ENCODE measurements at places on chromosomes 1 and 21. TPM values are rescaled to one million over a fixed set of nuclear protein-coding genes. Genes with fewer than 3 reads are reported as not detected.

FASLG gene
- 0.57 TPM for total RNA-seq

KRTAP19-3 gene
- not detected for total RNA-seq

CD53 gene
- 31.1 TPM for total RNA-seq

NTNG1 gene
- not detected for total RNA-seq

SYT6 gene
- total RNA-seq = not detected

OR2AK2 gene
- total RNA-seq = not detected

REN gene
- total RNA-seq = 0.99 TPM

FYB2 gene
- total RNA-seq = under 0.01 TPM

PLEKHG5 gene
- 37.8 TPM for total RNA-seq

VAV3 gene
- total RNA-seq = 126 TPM

GRCh38 chr1:220243947-220244346 is 28.3 kb downstream of the RAB3GAP2 start:
- H3K4me1 ChIP-seq = no peaks in the 10 kb centered on the region
- no peak overlapping the region for H3K4me3 ChIP-seq
- DNase-seq = no peak
- no peaks in the 10 kb centered on the region for H3K27me3 ChIP-seq
- no peak overlapping the region for H3K27ac ChIP-seq

DNA sequence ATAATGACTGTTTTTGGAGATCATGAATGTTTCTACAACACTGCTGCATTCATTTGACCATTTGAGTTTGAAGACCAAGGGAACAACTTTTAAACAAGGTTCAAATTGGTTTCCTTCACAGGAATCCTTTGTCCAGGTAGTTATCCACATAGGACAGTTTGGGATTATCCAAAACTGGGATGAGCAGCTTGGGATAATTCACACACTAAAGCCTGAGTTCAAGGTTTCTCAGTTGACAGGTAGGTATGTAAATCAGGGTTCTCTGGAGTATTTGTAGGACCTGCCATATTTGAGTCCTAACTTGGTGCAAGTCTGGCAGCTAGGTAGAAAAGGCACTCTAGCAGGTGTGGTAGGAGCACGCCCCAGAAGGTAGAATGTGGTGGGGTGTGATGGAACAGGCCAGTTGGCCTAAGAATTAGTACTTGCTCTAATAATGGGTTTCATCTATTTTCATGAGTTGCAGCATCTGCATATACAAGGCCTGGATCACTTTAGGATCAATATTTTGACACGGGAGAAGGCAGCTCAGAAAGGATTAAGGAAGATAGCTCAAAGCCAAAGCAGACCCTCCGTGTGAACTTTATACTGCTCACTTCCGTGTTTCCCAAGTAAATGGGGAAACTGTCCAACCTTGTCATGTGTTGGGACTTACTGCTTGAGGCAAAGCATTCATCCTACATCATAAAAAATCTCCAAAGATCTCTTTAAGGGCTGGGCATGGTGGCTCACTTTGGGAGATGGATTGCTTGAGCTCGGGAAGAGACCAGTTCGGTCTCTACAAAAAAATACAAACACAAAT is 14.1 kb upstream of the RAB42 start:
- no peak overlapping the region for H3K4me3 ChIP-seq
- DNase-seq = no peak
- no peak overlapping the region for H3K27ac ChIP-seq
- no peaks in the 10 kb centered on the region for H3K36me3 ChIP-seq
- H3K27me3 ChIP-seq = no peaks in the 10 kb centered on the region

- peaks cover 33% of the 10 kb centered on the region for H3K4me1 ChIP-seq
- H3K36me3 ChIP-seq = no peaks in the 10 kb centered on the region
- no peak overlapping the region for H3K27ac ChIP-seq
- no peak for DNase-seq
- no peaks in the 10 kb centered on the region for H3K27me3 ChIP-seq
Observed at GRCh38 chr1:25020851-25021590, 90.9 kb upstream of the RUNX3 start.

- H3K4me3 ChIP-seq = no peak overlapping the region
- H3K4me1 ChIP-seq = peaks cover 21% of the 10 kb centered on the region
- H3K36me3 ChIP-seq = no peaks in the 10 kb centered on the region
- no peaks in the 10 kb centered on the region for H3K27me3 ChIP-seq
- no peak for DNase-seq
Observed at GRCh38 chr1:8941906-8942305, 3.8 kb upstream of the CA6 start.

DNA sequence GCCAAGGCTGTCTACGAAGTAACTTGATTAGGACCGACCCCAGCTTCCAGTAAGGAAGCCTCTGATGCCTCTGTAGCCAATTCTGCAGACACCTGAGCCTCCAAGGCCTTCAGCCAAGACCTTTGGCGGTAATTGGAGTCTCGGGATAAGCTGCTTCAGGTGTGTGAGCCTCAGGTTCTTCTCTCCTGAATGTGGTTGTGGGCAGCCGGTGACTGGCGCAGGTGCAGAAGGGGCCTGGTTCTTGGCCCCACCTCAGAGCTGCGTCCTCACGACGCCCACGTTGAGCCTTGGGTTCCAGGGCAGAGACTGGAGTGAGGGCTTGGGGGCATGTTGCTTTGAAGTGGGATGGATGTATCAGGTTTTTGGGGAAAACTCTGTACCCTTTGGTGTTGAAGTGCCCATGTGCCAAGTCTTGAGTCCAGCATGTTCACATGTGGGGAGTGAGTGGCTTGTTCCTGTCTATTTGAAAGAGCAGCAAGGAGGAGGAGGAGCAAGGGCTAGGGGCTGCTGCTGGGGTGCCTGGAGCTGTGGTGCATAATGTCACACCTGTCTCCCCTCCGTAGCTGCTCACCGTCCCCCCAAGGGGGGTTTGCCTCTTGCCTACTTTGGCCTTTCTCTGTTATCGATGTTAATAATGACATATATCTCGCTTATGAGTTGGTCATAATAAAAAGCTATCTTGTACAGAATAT is 1.4 kb downstream of the PSEN2 start:
- peak overlapping the region; percentile 75 for H3K4me3 ChIP-seq
- peak overlapping the region; percentile 40 for H3K27ac ChIP-seq
- peaks cover 15% of the 10 kb centered on the region for H3K4me1 ChIP-seq
- DNase-seq = no peak

GRCh38 chr1:154223621-154224020 is 2.9 kb downstream of the UBAP2L start:
- no peak overlapping the region for H3K27ac ChIP-seq
- H3K36me3 ChIP-seq = peaks cover 5% of the 10 kb centered on the region
- no peaks in the 10 kb centered on the region for H3K27me3 ChIP-seq
- H3K4me3 ChIP-seq = no peak overlapping the region
- peaks cover 26% of the 10 kb centered on the region for H3K4me1 ChIP-seq

DNA sequence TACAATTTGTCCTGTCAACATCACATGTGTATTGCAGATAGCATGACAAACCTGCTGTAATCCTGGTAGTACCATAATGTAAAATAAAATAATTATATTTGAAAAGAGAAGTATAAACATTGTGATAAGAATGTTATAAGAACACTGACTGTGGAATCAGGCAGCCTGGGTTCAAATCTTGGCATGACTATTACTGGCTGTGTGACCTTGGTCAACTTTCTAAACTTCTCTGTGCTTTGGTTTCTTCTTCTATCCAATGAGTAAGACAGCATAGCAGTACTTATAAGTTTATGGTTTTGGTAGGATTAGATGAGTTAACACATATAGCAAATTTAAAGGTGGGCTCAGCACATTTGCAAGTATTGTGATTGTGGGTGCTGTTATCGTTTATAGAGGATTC is 147.1 kb downstream of the NOS1AP start:
- no peak overlapping the region for H3K27ac ChIP-seq
- DNase-seq = no peak
- no peaks in the 10 kb centered on the region for H3K27me3 ChIP-seq
- no peak overlapping the region for H3K4me3 ChIP-seq
- peaks cover 11% of the 10 kb centered on the region for H3K4me1 ChIP-seq

- peaks cover 7% of the 10 kb centered on the region for H3K27me3 ChIP-seq
- DNase-seq = no peak
- H3K4me1 ChIP-seq = peaks cover 79% of the 10 kb centered on the region
- peak overlapping the region; percentile 95 for H3K27ac ChIP-seq
- no peaks in the 10 kb centered on the region for H3K36me3 ChIP-seq
Observed at GRCh38 chr1:26358411-26359384, 4.8 kb upstream of the CRYBG2 start.

- no peaks in the 10 kb centered on the region for H3K27me3 ChIP-seq
- H3K4me1 ChIP-seq = no peaks in the 10 kb centered on the region
- DNase-seq = no peak
- H3K4me3 ChIP-seq = no peak overlapping the region
- no peaks in the 10 kb centered on the region for H3K36me3 ChIP-seq
Observed at GRCh38 chr1:33971018-33971710, 107.3 kb downstream of the HMGB4 start.

- no peak for DNase-seq
- H3K27ac ChIP-seq = no peak overlapping the region
Observed at GRCh38 chr21:28444557-28444956, 548.1 kb downstream of the LTN1 start.

- no peak for DNase-seq
- no peaks in the 10 kb centered on the region for H3K27me3 ChIP-seq
- peak overlapping the region; percentile 8 for H3K4me3 ChIP-seq
- H3K27ac ChIP-seq = peak overlapping the region; percentile 54
- H3K4me1 ChIP-seq = no peaks in the 10 kb centered on the region
Observed at GRCh38 chr21:38472412-38473108, 25.7 kb downstream of the ERG start.

- H3K4me1 ChIP-seq = peaks cover 52% of the 10 kb centered on the region
- H3K27me3 ChIP-seq = no peaks in the 10 kb centered on the region
- no peak overlapping the region for H3K4me3 ChIP-seq
- no peaks in the 10 kb centered on the region for H3K36me3 ChIP-seq
Observed at GRCh38 chr1:236016083-236016482, 48.8 kb downstream of the NID1 start.

DNA sequence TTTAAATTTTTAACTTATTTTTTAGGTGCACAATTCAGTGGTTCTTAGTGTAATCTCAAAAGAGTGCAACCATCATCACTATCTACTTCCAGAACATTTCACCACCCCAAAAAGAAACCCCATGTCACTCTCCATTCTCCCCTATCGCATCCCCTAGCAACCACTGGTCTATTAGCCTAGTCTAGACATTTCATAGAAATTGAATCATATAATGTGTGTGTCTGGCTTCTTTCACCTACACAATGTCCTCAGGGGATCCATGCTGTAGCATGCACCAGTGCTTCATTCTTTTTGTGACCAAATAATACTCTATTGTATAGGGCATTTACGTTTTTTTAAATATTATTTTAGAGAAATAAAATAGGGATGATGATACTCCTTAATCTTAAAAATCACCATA is 64.7 kb downstream of the JAK1 start:
- H3K27ac ChIP-seq = no peak overlapping the region
- no peaks in the 10 kb centered on the region for H3K27me3 ChIP-seq
- DNase-seq = no peak
- H3K4me3 ChIP-seq = no peak overlapping the region
- no peaks in the 10 kb centered on the region for H3K36me3 ChIP-seq
- H3K4me1 ChIP-seq = peaks cover 8% of the 10 kb centered on the region

GRCh38 chr1:212713465-212714136 is 14.0 kb upstream of the BATF3 start:
- no peaks in the 10 kb centered on the region for H3K27me3 ChIP-seq
- no peak overlapping the region for H3K27ac ChIP-seq
- H3K4me1 ChIP-seq = no peaks in the 10 kb centered on the region
- H3K36me3 ChIP-seq = no peaks in the 10 kb centered on the region

DNA sequence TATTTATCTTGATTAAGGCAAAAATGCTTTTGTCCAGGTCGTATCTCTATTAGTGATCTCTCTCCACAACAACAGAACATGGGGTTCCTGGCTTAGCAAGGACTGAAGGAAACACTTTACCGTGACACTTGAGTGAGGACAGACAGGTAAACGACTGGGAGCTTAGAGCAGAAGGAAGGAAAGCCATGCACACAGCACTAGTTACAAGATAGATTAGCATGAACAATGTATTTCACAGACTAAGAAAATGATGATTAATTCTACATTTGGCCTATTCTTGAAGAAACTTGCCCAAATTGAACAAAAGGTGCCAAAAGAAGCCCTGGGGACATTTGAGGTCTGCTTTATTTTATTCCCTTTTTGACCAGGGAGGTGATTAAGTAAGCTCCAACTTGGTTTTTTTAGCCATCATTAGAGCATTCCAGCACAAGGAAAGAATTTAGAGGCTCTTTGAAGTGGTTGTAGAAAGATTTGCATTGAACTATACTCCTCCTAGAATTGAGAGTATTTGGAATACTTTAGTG is 248.5 kb downstream of the USP25 start:
- H3K27ac ChIP-seq = no peak overlapping the region
- H3K27me3 ChIP-seq = no peaks in the 10 kb centered on the region

- H3K27me3 ChIP-seq = no peaks in the 10 kb centered on the region
- H3K27ac ChIP-seq = no peak overlapping the region
- no peaks in the 10 kb centered on the region for H3K4me1 ChIP-seq
Observed at GRCh38 chr21:15493646-15494045, 236.1 kb upstream of the USP25 start.

DNA sequence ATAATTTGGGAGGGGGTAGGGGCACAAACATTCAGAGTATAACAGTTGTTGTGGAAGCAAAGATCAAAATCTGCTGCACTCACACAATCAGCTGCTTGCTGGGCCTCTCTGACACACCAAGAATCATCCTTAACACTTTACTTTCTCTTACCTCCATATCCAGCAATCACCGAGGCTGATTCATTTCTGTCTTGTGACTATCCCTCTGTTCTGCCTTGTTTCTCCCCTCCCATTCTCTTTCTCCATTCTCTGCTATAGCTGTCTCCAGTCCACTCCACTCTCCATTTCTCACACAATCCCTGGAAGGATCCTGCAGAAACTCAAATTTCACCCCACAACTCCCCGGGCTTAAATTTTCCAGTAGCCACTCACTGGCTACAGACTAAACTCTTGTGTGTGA is 91.8 kb upstream of the NGF start:
- no peak overlapping the region for H3K27ac ChIP-seq
- H3K4me3 ChIP-seq = no peak overlapping the region
- no peaks in the 10 kb centered on the region for H3K4me1 ChIP-seq
- no peak for DNase-seq
- H3K36me3 ChIP-seq = no peaks in the 10 kb centered on the region
